ENCODE measurements at places on chromosomes 6 and 20.

- DNase-seq, result no peak
Observed at GRCh38 chr6:67706388-67706787, 928.7 kb upstream of the ADGRB3 start.

DNA sequence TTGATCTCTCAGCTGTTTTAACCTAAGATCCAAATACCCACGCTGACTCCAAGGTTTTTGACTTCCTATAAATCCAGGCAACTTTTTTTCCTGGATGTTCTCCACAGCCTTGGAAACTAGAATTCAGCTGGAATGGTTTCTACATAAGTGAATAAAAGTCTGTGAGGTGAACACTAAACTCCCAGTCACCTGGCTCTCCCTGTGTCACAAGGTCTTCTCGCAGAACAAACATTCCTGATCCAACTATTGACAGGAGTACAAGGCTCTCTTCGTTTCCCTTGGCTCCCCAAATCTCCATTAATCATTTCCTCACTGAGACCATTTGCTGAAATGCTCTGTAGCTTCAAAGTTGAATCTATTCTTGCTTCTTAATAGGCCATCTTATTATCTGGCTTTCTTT lies 265.7 kb downstream of the ADGRG6 start:
- DNase-seq, result no peak

- no peak for DNase-seq
Observed at GRCh38 chr6:158566207-158566818, 6.4 kb downstream of the TMEM181 start.

- DNase-seq, result no peak
Observed at GRCh38 chr6:121439926-121440325, 4.5 kb downstream of the GJA1 start.

DNA sequence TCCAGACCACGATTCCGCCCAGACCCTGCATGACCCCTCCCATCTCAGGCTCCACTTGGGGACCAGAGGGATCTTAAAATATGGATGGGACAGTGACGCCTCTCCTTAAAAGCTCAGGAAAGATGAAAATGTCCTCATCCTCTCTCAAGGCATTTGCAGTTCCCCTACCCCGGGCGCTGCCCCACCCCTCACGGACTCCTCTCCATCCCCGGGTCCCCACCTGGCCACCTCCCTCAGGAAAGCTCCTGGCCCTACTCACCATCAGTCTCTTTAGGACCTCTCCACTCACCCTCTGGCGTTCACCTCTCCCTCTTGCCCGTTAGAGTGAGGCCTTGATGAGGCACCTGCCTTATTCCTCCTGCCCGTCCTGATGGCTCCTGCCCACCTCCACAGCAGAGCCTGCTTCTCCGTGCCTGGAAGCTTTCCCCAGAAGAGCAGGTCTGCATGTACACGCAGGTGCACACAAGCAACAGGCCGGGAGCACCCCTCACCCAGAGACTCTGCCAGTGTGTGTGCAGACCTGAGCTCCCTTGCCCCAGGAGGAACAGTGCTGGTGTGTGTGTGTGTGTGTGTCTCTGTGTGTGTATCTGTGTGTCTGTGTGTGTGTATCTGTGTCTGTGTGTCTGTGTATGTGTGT lies 105.6 kb upstream of the NXT1 start:
- no peak for DNase-seq

DNA sequence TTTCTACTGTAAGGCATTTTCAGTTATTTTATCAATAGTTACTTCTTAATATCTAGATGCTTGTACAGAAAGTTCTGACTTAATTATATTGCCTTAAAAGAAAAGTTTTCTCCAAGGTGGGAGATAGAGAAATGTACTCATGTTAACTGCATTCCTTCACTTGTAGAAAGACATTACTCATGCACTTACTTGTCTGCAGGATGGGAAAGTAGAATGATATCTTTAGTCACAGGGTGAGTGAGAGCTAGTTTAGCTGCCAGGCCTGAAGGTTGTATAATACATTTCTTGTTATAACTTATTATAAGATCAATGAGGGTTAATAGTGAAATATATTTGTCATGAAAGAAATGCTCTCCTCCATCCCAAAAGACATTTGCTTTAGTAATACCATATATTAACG lies 92.1 kb downstream of the CRYBG1 start:
- DNase-seq, result no peak

- DNase-seq, result no peak
Observed at GRCh38 chr6:117267766-117268534, 2.6 kb downstream of the VGLL2 start.

DNA sequence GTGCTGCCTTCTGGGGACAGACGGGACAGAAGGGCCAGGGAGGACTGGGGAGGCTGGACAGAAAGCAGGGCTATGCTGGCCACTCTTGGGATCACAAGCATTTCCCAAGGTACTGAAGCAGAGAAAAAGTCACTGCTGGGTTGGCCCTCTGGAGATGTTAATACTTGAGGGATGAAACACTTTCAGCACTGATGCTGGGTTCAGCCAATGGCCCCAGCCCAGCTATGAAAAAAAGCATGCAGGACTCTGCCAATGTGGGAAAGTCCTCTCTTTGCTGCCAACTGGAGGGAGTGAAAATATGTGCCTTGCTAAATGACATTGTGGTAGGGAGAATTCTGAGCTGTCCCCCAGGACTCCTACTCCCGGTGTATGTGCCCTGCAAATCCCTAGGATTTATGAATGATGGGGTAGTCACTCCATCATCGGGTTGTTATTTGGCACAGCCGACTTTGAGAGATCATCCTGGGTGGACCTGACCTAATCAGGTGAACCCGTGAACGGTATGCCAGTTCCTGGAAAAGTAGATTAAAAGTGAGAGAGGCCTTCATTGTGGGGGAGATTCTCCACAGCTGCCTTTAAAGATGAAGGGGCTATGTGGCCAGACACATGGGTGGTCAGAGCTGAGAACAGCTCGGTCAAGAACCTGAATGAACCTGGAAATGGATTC lies 119.9 kb upstream of the TRAF3IP2 start:
- no peak for DNase-seq

DNA sequence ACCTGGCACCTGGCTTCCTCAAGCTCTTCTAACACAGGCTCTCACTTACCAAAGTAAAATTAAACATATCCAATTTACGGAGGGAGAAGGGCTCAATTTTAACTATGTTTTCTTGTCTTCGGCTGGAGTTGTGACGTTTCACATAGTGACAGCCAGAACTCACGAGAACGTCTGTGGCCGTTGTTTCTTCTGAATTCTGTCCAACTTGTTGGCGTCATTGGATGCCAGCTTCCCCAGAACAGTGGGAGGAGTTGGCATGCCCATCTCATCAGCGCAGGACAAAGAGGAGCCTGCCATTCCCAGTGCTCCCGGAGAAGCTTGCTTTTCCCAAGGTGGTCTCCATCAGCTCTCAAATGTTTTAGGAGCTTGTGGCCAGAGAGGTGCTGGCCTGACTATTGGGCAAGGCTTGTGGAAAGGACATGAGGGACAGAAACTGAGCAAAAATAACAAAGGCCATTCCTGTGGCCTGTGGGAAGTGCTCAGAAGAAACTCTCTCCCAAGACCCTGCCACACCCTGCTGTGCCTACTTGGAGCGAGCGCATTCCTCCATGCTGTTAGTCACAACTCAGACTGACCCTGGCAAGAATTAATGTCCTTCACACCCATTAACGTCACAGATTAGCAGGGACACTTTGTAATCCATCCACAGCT lies 265.4 kb upstream of the CDH4 start:
- DNase-seq, result no peak

DNA sequence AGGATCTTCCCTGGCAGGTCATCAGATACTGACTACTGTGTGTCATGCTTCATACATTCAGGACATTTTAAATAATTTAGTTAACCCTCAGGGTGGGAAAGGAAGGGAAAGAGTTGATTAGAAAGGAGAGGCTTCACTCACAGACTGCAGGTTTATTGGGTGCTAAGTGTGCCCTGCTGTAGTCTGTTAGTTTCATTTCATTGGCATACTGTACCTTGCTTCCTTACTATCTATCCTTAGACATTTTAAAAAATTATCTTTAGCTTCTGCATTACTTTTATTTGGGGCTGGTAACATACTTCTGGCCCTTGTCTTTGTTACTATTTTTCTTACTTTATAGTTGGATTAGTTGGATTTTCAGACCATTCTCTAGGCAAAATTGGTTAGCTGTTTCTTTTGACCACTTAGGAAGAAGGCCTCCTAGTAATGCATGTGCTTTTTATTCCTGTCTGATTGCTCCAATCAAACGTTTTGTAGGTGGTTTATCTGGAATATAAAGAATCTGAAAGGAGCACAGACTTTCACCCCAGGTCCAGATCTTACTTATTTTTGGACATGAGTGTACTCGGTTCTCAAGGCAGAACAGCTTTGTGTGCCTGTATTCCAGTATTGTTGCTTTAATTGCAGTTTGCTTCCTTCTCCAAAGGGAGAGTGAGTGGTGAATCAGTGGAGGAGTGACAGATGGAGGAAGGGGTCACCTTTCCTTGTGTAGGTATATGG lies 82.7 kb upstream of the PRDM1 start:
- DNase-seq, result no peak

- DNase-seq, result no peak
Observed at GRCh38 chr20:33681728-33682353, 4.3 kb downstream of the E2F1 start.

DNA sequence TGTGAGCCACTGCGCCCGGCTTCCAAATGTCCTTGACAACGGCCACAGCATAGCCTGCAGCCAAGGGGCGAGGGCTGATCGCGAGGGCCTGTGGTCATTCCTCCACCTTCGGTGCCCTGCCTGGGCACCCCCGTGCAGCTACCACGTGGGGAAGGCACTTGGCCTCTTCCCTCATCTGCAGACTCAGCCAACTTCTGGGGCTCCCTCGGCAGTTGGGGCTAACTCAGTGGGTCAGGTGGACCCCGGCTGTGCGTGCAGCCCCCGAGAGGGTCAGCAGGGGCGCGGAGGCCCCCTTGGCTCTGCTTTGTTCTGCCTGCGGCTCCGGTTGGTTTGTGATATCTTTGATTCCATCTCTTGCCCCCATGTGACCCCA lies 52.9 kb upstream of the BHLHE23 start:
- DNase-seq, result no peak

- DNase-seq, result no peak
Observed at GRCh38 chr6:4644996-4645395, 131.2 kb upstream of the CDYL start.

GRCh38 chr6:14149053-14149738 lies 31.6 kb downstream of the CD83 start:
- no peak for DNase-seq

DNA sequence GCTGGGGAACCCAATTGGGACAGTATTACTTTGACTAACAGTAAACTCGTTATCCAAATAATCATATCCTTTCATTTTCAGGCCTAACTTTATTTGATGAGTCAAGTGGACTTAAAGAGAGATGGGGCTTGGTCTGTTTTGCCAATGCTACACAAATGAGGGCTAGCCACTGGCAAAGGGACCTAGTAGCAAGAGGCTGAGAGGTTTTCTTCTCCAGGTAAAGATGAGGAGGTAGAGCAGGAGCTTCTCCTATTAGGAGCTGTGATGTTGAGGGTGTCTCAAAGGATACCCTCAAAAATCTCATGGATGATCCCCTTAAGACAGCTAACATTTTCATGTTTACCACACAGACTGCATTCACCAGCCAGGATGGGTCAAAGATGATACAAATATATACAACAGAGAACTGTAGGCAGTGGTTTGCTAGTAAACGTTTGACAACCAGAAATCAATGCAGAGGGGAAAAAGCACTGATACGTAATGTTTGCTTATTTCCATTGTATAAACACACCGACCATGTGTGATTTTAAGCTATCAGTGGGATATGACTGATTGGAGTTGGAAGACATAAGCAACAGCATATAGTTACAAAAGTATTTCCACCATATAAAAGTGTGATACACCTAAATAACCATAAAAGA lies 153.3 kb downstream of the IBTK start:
- DNase-seq, result no peak

- DNase-seq, result no peak
Observed at GRCh38 chr20:32650401-32650944, 23.3 kb downstream of the C20orf203 start.

DNA sequence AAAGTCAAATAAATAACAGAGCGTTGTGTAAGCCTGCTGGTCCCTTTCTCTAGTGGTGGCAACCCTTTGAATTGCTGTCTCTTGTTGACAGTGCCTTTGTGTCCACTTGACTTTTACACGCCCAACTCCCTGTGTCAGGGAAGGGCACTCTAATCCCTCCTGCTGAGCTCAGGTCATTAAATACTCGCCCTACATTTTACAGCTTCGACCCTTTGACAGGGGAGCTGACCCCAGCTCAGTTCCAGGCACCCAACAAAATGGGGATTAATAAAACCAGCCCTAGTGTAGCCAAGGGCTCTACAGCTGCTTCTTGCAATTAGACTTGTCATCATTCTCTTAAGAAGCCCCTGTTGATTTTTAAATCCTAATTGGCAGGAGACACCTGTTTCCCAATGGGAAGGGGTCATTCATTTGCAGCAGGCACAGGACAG lies 308.2 kb downstream of the EYA4 start:
- no peak for DNase-seq

- DNase-seq, result no peak
Observed at GRCh38 chr6:436308-437036, 44.9 kb downstream of the IRF4 start.
